Tibial artery (tissue), 4 donors: ENCODE measurements at places on chromosomes 3 and 15.

DNA sequence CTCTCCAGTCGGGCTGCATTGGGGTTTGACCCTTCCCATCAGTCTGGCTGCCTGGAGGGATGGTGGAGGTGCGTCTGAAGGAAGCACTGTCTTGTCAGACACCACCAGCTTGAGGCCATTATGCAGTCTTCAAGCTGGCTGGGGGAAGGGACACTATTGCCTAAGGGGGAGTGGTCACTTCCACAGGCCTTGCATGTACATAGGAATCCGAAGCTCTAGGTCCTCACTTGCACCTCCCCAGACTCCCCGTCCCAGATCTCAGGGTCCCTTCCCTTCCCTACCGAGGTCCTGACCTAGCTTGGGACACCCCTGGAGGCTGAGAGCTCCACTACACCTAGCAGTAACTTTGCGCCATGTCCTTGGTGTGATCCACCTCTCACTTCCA is 48.6 kb upstream of the KLF13 start:
- no peak for DNase-seq

DNA sequence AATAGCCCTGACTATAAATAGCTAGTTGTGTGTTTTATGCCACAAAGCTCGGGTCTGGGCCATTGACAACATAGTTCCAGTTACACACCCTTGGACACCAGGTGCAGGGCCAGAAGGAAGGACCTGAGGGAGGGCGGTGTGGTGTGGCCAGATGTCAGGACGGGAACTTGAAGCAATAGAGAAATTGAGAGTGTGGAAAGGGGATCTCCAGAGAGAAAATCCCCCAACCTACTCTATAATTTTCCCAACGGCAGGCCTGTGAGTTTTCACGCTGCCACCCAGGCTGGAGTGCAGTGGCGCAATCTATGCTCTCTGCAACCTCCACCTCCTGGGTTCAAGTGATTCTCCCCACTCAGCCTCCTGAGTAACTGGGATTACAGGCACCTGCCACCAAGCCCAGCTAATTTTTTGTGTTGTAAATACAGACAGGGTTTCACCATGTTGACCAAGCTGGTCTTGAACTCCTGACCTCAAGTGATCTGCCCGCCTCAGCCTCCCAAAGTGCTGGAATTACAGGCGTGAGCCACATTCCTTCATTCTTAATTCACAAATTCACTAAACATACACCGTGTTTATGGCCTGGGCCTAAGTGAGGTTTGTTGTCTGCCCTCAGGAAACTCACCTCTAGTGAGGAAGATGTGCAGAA is 70.8 kb upstream of the KLF13 start:
- no peak for DNase-seq

DNA sequence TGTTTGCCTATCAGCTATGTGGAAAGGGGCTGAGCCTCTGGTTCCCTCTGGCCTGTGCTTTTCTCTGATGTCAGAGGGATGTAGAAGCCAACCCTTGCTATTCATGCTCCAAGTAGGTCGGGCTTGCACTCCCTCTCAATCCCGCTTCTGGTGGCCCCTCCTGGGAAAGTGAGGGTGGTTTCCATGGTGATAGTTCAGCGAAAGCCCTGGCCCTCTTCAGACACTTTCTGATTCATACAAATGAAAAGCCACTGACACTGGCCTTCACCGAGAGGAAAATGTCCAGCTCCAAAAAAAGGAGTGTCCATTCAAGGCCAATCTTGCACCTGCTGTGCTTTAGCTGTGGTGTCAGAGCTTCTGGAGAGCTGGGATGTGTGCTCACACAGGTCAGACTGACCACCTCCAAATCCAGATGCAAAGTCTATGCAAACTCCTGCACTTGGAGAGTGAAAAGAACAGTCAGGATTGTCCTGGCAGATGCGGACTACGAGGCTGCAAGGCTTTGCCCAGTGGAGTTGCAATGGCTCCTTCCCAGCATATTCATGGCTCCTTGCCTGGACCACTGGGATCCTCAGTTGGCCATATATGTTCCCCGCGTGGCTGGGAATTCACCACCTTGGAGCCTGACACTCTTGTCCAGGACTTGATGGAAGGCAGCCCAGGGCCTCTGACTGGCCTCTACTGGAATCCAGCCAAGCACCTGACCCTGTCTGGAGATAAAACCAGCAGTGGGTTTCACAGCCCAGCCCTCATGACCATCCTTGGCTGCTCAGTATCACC is 96.6 kb downstream of the CEMIP start:
- DNase-seq, result no peak

- DNase-seq, result no peak
Measured at GRCh38 chr3:133572158-133573053, 1.1 kb upstream of the CDV3 start.

GRCh38 chr3:149398296-149398695 is 20.8 kb upstream of the TM4SF1 start:
- no peak for DNase-seq
